ENCODE measurements at places on chromosomes 2 and 18.

DNA sequence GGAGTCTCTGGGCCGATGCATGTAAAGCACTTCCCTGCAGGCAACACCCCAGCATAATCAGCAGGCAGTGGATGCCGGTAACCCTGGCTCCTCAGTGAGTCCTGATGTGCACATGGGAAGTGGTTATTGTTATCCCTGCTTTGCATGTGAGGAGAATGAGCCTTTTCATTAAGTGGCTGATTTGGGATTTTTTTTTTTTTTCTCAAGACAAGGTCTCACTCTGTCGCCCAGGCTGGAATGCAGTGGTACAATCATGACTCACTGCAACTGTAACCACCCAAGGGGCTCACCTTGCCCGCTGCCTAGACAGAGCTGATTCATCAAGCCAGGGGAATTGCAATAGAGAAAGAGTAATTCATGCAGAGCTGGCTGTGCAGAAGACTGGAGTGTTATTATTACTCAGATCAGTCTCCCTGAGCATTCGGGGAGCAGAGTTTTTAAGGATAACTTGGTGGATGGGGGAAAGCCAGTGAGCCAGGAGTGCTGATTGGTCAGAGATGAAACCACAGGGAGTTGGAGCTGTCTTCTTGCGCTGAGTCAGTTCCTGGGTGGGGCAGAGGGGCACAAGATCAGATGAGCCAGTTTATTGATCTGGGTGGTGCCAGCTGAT lies 95.4 kb downstream of the SOCS6 start:
- no peak for DNase-seq

DNA sequence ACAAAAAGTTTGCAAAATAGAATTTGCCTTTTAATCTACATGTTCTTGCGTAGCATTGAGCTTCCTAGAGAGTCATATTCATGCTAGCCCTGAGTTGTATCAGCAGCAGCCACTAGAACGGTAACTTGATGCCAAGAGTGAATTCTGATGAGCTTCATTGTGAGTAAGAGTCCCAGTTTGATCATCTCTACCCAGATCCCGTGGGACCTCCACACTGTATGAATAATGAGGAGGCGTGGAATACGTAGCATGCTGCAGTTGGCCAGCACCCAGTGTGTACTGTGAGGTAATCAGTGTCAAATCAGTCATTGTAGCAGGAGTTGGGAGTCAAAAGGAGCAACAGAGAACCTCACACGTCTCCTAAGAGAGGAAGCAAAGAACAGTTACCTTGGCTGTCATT lies 197.9 kb downstream of the NEDD4L start:
- DNase-seq, result no peak

GRCh38 chr2:191622374-191623320 lies 55.3 kb upstream of the NABP1 start:
- DNase-seq, result no peak

GRCh38 chr2:192307530-192307929 lies 112.8 kb upstream of the TMEFF2 start:
- no peak for DNase-seq

DNA sequence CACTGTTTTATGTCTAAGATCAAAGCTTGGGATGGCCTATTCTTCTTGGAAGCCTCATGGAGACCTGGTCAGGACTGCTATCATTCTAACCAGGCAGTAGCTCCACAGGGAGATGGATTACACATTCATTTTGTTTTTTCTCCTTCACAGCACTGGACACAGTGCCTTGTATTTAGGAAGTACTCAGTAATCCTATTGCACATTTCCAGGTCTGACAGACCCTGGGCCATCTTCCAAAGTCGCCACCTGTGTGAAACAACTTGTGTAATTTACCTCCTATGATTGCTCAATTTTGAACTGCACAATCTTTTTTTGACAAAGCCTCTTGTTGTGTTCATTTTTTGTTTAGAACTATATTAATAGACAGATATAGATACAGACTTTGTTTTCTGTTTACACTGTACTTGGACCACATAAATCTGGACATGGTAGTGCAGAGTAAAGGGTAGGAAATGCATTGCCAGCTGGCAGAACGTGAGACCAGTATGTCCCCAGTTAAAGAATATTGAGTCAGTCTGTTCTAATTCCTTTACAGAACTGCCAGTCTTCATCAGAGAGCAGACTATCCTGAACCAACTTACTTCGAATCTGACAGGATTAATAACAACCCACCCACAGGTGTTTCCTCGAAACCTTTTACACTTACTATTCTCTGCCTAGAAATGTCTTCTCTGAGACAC lies 277.8 kb upstream of the CYRIA start:
- no peak for DNase-seq

DNA sequence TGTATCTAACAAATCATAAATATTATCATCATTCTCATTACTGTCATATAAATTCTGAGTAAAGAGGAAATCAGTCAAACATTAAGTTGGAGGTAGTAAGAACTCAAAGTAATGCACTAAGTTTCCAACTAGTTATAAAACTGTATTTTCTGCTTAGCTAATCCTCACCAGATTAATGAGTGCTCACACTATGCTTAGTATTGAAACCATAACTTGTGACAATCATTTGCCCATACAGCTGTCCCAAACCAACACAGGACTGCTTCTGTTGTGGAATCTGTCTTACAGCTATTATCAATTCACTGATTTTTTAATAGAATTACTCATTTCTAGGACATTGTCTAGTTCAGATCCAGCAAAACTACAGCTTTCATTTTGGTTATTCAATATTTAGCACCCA lies 41.5 kb upstream of the TANK start:
- no peak for DNase-seq

DNA sequence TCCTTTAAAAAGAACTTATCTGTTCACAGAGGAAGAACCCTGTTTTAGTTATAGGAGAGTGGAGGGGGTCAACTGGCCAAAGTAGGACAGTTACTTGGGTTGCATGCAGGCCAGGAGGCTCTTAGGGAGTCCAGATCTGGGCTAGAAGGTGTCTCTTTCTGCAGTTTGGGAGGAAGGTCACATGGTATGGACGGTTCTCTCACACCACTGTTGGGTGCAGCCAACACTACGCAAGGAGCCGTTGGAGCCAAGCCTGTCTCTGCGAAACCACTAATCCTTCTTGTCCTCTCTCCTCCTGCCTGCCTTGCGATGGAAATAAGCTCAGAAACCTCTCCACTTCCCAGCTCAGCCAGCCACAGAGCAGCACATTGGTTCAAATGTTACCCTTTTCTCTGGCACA lies 105.9 kb upstream of the TGFA start:
- no peak for DNase-seq

GRCh38 chr2:134143568-134143967 lies 110.3 kb upstream of the MGAT5 start:
- DNase-seq, result no peak

DNA sequence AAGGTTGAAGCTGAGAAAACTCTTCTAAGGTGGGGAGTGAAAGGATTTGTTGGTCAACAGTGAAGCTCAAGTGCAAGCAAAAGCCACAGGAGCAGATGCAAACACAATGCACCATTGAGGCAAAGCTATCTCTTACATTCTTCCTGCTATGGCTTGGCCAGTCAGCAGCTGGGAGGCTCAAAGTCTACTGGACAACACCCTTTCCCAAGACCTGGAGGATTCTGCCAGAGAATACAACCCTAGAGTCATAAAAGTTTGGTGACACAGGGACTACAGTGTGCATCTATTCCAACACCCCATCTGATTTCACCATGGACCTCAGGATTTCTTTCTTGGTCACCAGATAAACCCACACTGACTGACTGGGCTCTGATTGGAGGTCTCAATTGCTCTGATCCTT lies 342.0 kb downstream of the HRH4 start:
- DNase-seq, result no peak

DNA sequence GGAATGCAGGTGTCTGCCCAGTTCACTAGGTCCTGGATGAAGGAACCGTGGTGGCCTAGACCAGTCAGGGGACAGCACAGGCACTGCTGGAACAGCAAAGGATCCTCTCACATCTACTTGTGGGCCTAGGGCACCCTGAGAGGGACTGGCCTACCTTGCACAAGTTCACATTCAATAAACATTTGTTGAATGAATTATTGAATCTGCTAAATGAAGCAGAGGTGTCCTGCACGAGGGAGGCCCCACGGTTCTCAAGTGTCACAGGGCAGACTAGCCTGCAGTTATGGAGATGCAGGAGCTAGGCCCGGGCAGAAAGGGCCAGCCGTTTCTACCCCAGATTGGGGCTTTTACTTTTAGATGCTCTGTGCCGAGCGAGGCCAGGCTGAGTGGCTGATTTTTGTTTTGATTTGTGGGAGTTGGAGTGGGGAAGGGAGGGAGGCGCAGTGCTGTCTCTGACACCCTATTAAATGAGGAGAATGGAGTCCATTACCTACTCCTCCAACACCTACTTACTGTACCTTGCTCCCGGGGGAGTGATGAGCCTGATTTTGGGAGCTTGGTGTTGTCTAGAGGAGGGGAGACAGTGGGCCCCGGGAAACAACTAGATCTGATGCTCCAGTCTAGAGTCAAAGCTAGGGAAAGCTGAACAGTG lies 18.4 kb downstream of the SH2D6 start:
- no peak for DNase-seq

DNA sequence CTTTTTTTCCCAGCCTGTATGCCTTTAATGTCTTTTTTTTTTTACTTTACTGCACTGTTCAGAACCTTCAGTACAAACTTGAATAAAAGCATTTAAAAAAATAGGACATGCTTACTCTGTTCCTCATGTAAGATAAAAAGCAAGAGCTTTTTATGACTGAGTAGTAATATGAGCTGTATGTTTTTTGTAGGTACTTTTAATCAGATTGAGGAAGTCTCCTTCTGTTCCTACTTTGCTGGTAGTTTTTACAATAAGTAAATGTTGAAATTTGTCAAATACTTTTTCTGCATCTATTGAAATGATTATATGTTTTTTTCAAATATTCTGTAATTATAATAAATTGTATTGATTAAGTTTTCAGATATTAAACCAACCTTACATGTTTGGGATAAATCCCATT lies 189.8 kb downstream of the FAM210A start:
- no peak for DNase-seq

DNA sequence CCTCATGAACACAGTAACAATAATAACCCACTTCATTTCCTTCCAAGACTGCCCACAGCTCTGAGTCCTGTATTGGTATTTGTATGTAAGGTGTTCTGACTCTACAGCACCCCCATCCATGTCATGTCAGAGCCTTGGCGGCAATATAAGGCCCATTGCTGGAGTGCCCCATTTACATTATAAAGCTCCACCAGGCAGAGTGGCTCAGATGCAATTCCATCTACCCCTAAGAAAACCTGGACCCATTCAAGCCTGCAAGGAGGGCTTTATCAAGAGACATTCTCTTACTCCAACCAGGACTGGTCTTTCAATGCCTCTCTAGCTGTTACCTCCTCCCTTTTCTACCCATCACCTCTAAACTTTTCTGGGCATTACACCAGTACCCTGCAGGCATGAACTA lies 101.6 kb downstream of the ANTXR1 start:
- DNase-seq, result no peak

DNA sequence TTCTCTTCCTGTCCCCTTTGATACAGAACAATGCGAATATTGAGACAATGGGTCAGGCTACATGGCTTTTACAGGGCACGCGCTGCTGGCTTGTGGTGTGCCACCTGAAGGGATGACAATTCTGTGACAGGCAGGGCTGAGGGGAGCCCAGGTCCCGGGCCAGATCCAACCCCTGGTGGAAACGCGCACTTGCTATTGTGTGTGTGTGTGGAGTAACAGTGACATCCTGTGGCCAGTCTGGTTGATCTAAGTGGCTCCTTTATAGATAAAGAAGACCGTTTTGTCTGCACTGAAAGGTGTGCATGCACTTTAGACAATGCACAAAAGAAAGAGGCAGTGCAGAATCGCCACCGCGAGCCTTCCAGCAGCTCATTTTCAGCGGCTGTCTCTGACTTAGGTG lies 273.6 kb downstream of the HRH4 start:
- DNase-seq, result no peak

- no peak for DNase-seq
Measured at GRCh38 chr2:204691911-204692510, 146.7 kb downstream of the PARD3B start.

DNA sequence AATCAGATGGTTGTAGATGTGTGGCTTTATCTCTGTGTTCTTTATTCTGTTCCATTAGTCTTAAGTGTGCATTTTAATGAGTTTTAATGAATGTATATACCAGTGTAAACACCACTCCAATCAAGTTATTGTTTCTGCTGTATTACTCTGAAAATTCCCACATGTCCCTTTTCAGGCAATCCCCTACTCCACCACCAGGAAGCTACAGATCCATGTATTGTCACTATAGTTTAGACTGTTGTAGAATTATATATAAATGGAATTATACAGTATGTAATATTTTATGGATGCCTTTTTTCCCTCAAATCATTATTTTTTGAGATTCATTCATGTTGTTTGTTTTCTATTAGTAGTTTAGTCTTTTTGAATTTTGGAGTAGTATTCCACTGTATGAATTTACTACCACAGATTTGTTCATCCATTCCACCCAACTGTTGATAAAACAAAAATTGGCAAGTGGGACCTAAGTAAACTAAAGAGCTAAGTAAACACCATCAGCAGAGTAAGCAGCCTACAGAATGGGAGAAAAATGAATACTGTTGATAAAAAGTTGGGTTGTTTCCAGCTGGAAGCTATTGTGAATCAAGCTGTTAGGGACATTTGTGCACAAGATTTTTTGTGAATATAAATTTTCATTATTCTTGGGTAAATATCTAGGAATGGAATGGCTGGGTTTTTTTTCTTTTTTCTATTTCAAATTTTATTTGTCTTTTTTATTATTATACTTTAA lies 262.0 kb downstream of the CAMKMT start:
- no peak for DNase-seq

DNA sequence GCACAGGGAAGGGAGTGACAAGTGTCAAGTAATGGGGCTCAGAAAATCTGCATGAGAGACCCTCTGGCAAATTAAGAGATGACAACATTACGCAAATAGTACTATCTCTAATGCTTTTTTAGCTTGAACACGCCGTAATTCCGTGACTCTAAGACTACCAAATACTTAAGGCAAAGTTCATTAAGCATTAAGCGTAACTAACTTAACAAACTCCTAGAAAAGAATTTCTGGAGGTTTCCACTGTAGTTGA lies 1.2 kb downstream of the APOB start:
- no peak for DNase-seq

GRCh38 chr2:99634234-99634633 lies 144.4 kb upstream of the REV1 start:
- no peak for DNase-seq

DNA sequence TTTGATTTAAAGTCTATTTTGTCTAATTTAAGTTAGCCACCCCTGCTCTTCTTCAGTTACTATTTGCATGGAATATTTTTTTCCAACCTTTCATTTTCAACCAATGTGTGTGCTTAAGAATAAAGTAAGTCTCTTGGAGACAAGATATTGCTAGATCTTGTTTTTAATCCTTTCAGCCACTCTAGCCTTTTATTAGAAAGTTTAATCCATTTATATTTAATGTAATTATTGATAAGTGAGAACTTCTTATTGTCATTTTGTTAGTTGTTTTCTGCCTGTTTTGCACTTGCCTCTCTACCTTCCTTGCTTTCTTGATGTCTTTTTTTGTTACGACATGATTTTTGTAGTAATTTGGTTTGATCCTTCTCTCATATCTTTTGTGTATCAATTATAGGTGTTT lies 46.4 kb downstream of the CCDC148 start:
- DNase-seq, result no peak

- no peak for DNase-seq
Measured at GRCh38 chr2:64327510-64328414, 126.2 kb upstream of the LGALSL start.

Data from stimulated activated CD8-positive, alpha-beta memory T cell treated with anti-CD3 and anti-CD28 coated beads, Interleukin-15, amount 100 ng/mL, for 24 hours (primary cell).